ENCODE measurements at places on chromosomes 11 and 22. TPM values are rescaled to one million over a fixed set of nuclear protein-coding genes. Genes with fewer than 3 reads are reported as not detected.

- DNase-seq, result peak; percentile 43
These were observed 20.0 kb upstream of the LMO1 start for GRCh38 chr11:8283465-8284230.

GRCh38 chr11:117819096-117820040 is 5.2 kb downstream of the FXYD2 start:
- DNase-seq, result peak; percentile 92

DNA sequence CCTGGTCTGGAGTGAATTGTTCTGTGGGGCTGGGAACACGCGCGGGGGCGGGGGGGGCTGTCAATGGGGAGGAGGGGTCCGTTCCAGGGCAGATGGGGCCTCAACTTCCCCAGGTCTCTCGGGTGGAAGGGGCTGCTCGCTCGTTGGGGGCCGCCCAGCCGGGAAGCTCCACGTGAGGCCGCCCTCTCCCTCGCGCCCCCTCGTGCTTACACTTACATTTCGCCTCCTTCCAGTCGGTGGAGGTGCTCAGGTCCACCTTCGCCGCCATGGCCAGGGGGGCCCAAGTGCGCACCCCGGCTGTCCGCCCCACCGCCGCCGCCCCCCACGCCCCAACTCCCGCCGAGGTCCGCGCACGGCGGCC is 452 bp downstream of the MACROD1 start:
- DNase-seq, result no peak

The TTLL12 gene
- total RNA-seq, result 10.6 TPM

- DNase-seq, result peak; percentile 76
These were observed 4.4 kb downstream of the TMEM258 start for GRCh38 chr11:61787928-61788491.

The NXPE4 gene
- total RNA-seq, result not detected

DNA sequence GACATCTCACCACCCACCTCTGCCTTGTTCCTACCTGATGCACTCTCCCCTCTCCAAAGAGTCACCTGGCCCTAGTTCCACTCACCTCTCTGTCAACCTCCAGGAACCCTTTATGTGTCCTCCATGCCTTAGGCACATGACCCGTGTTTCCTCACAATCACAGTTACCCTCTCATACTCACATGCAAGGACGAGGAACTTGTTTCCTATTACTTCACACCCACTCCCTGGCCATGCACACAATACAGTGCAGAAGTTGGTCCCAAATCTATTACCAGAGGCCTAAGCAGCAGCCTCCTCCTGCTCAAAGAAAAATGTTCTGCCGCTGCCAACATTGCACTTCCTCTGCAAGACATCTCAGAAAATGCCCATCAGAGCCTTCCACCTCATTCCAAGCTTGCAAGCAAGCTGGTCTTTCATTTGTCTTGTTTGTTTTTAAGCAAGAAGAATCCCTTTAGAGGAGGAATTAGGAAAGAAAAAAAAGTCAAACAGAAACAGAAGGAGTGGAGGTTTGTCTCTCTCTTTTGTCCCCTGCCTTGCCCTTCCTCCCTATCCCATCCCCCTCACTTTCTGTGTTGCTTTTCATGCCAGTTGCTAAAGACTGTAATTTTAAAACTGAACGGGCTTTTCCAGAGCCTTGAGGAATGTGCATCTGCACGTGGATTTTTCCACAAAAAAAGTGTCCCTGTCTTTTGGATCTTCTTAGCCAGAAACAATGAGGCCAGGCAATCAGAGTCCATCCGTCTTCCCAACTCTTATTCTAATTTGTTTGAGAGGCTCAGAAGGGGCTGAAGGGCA is 63.4 kb downstream of the KCNJ1 start:
- peak; percentile 64 for DNase-seq

All from umbilical cord (tissue), 2 donors.